B cell (primary cell): ENCODE measurements at places on chromosomes 3 and 15. TPM values are rescaled to one million over a fixed set of nuclear protein-coding genes. Genes with fewer than 3 reads are reported as not detected.

- no peak for DNase-seq
These were observed 179.0 kb upstream of the PFN2 start for GRCh38 chr3:150149651-150150051.

- DNase-seq = peak; percentile 53
These were observed 20.8 kb downstream of the MUC4 start for GRCh38 chr3:195790901-195791300.

DNA sequence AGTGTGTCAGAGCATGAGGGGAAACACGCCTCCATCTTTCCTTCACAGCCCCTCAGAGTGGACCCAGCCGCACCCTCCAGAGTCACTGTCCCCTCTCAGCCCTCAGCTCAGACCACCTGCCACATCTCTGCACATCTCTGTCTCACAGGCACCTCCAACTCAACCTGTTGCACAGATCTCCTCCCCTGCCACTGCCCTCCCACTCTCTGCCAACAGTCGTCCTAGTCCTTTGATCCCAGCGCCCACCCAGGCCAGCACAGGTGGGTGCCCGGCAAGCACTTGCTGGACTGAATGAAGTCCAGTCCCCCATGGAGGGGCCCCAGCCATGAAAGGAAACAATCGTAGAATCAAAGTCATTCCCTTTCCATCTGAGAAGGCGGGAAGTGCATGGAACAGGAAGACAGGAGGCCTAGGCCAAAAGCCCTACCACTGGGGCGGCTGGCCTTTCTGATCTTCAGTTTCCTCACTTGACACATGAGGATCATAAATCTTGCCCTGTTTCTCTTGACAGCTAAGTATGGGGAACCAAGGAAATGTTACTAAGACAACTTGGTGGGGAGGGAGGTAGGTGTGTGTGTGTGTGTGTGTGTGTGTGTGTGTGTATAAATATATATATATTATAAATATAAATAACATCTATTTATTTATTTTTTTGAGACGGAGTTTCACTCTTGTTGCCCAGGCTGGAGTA, 28.1 kb downstream of the HCN4 start:
- DNase-seq = no peak

GRCh38 chr3:188633206-188633605, 479.2 kb downstream of the LPP start:
- no peak for DNase-seq

- DNase-seq = no peak
These were observed 136.0 kb upstream of the THBS1 start for GRCh38 chr15:39444735-39445470.

Gene TMCO5A
- not detected in 2 replicates for total RNA-seq

Gene SNTN
- total RNA-seq = not detected in 2 replicates

DNA sequence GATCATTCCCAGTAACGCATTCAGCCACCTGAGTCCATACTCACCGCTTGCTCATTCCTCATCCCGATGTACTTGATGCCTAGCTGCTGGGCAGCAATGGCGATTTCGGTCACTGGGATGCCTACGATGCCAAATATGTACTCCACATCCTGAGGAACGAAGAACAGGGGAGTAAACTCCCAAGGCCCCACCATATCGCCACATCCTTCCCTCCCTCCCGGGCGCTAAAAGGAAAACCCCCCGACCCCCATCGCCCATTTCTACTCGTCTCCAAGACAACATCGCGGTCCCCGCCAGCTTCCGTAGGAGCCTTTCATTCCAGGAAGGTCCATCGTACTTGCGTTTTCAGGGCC, 347 bp downstream of the HACL1 start:
- DNase-seq = no peak

GRCh38 chr3:79085171-79085570, 682.6 kb downstream of the ROBO1 start:
- no peak for DNase-seq

Gene DAPK2
- 31.0 and 31.9 TPM in 2 replicates for total RNA-seq

Gene GPR176
- total RNA-seq = 0.30 and 0.39 TPM in 2 replicates

DNA sequence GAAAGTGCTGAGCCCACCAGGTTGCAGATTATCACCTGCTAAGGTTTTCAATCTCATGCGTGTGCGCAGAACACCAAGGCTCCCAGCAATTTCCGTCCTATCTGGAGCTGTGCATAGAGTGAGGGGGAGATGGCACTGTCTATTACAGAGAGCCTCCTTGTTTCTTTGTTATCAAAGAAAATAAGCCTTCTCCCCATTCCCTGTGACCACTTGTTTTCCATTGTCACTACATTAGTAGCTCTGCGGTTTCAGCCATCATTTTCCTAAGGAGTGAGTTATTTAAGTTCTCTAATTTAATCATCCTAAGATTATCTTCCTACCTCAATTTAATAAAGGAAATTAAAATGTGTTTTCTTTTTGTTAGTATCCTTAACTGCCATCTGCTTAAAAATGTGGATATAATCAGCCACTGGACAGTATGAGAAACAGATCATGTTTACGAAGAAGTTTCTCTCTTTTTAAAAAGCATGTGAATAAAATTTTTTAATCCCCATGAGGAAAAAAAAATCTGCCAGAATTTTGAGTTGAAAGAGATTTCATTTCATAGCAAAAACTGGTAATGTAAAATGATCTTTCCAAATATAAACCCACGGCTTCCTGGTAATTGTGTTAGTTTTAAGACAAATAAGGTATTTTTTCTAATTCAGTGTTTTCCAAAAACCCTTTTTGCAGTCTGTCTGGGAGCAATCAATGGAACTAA, 172.3 kb upstream of the UBE2E1 start:
- no peak for DNase-seq

DNA sequence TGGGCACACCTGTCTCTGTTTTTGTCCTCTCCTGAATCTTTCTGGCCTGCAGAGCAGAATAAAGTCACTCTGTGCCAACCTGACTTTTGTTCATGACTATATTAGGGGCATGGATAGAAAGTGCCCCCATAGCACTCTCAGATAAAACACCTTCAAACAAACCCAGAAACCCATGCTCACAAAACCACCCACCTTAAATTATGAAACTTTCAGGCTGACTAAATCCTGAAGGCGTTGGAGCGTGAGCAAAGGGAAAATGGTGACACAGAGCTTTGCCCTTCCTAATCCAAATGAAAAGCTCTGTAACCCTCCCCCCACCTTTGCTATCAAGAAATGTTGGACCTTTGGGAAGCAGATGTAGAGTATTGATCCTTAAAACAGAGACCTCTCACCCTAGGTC, 138.9 kb downstream of the IGF1R start:
- DNase-seq = no peak
